ENCODE measurements at places on chromosomes 5 and 9.

GRCh38 chr5:119032656-119033055 lies 38.2 kb upstream of the DMXL1 start:
- no peak for DNase-seq

GRCh38 chr5:149552553-149553160 lies 1.4 kb upstream of the CSNK1A1 start:
- no peak for DNase-seq

- no peak for DNase-seq
Measured at GRCh38 chr5:4207486-4207885, 611.9 kb downstream of the IRX1 start.

DNA sequence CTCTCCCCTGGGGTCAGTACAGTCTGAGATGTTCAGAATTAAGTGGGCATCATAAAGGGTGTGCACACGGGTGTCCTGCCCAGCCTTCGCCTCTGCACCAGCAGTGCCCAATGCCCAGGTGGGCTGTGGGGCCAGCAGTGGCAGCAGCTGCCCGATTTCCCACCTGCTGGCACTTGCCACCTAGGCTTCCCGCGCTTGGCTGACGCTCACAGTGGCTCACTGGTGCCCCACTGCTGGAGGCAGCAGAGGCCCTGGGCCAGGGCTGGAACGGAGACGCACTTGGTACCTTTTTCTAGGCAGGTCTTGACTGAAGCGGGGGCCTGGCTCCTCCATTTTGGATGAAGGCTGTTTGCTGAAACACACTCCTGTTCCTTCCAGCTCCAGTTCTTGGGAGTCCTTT lies 17.0 kb downstream of the MRNIP start:
- DNase-seq, result no peak

Measured in activated naive CD8-positive, alpha-beta T cell treated with anti-CD3 and anti-CD28 coated beads for 36 hours (primary cell).